ENCODE measurements at places on chromosomes 5 and 9.

DNA sequence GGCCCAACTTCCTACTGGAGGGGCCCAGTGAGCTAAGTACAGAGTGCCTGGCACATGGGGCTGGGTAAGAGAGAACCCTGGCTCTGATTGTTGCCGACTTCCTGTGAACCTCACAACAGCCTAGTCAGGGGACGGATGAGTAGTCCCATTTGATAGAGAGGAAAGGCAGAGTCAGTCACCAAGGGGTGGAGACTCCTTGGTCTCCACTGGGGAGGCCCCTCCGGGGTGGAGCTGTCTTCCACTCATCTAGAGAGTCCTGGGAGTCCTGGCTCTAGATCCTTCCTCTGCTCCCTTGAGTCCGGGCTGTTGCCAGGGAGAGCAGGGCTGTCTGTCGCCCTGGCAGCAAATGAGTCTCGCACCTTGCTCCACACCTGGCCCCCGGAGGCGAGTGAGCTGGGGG is 8.0 kb downstream of the GRK6 start:
- no peak for DNase-seq

GRCh38 chr9:18137815-18138214 is 336.1 kb upstream of the ADAMTSL1 start:
- DNase-seq: no peak

- no peak for DNase-seq
Measured at GRCh38 chr5:39570403-39571027, 145.7 kb upstream of the DAB2 start.

DNA sequence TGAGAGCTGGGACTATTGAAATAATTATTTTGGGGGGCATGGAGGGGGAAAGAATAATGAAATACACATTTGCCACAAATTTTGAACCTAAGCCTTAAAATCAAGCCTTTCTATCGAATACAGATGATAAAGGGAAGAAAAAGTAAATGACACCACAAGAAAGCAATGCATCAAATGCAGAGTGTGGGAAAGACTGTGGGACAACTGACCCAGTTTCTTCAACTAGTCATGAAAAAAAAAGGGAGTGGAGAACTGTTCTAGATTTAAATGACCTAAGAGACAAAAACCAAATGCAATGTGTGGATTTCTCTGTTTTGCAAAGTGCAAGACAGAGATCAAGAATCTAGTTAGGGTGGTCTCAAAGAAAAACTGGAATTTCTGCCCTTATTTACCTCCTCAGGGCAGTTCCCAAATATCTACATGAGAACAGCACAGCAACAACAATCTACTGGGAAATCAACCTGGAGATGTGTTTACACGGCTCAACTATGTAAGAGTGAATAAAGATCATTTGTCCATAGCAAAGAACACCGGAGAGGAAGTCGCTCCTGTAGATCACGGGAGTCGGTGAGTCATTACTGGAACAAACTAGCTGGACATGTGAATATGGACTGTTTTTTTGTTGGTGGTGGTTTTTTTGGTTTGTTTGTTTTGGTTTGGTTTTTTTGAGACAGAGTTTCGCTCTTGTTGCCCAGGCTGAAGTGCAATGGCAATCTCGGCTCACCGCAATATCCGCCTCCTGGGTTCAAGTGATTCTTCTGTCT is 145.9 kb downstream of the DROSHA start:
- DNase-seq: no peak

- DNase-seq: no peak
Measured at GRCh38 chr5:168612996-168613395, 33.8 kb upstream of the PANK3 start.

DNA sequence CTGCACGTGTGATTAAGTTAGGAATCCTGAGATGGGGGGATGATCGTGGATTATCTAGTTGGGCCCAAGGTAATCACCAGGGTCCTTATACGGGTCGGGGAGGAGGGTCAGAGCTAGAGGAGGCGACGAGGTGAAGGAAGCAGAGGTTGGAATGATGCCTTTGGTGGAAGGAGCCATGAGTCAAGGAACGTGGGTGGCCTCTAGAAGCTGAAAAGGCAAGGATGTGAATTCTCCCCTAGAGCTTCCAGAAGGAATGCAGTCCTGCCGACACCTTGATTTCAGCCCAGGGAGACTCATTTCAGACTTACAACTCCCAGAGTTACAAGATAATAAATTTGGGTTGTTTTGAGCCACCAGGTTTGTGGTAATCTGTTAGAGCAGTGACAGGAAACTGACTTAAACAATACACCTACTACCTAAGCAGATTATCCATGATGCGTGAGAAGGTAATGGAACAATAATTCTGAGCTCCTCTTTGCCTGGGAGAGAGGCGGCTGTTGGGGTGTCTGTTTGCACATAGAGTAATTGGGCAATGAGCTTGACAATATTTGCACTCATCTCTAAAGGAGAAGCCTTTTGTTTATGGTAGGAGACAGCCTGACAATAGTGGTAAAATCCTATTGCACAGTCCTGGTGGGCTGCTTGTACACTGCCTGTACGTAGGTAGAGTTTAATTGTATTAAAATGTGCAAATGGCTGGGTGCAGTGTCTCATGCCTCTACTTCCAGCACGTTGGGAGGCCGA is 129.3 kb upstream of the IER5L start:
- DNase-seq: no peak

DNA sequence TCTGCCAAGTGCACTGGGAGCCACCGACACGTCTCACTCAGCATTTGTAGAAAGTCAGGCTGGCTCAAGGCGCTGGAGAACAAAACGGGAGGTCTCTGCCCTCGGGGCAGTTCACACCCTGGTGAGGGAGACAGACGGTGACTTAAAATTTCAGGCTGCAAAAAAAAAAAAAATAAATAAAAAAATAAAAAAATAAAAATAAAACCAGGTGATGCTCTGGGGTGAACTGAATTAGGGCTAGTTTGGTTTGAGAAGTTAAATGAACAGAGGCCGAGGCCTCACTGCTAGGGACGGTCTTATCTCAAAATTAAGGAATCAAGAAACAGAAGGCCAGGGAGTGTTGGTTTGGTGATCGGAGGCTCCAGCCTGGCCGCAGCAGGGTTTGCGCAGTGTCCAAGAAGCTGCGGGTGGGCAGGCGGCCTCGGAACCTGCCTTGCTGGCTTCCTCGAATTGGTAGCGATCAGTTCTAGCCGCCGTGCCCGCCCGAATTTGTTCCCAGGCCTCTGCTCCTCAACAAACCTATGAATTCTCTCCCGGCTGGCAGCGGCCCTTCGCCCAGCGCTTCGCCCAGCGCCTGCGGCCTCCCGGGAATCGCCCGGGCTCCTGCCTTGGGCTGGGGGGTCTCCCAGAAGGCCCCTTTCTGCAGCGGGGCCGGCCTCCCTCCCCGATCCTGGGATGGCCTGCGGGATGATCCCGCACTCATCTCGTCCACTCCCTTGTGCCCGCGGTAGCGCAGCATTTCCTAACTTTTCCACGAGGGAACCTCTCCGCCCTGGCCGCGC is 1.5 kb downstream of the NKX2-5 start:
- no peak for DNase-seq

GRCh38 chr9:17793713-17794622 is 215.1 kb downstream of the SH3GL2 start:
- no peak for DNase-seq

DNA sequence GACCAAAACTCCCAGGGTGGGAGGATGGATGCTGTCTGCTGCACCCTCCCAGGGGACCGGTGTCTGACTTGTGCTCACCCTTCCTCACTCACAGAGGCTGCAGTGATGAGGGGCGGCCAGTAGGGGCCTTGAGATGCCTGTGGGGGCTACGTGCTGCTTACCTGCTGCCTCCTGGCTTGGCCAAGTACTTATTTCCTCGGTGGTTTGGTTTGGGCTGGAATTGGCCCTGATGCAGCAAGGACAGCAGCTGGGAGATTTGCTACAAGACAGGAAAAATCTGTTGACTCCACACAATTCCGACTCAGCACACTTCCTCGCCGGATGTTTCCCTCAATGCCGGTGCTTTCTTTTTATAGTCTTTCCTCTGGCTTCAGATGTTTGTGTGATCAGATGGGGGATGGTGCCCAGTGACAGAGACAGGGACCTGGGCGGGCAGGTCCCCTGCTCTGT is 6.6 kb downstream of the PCDH12 start:
- DNase-seq: no peak

DNA sequence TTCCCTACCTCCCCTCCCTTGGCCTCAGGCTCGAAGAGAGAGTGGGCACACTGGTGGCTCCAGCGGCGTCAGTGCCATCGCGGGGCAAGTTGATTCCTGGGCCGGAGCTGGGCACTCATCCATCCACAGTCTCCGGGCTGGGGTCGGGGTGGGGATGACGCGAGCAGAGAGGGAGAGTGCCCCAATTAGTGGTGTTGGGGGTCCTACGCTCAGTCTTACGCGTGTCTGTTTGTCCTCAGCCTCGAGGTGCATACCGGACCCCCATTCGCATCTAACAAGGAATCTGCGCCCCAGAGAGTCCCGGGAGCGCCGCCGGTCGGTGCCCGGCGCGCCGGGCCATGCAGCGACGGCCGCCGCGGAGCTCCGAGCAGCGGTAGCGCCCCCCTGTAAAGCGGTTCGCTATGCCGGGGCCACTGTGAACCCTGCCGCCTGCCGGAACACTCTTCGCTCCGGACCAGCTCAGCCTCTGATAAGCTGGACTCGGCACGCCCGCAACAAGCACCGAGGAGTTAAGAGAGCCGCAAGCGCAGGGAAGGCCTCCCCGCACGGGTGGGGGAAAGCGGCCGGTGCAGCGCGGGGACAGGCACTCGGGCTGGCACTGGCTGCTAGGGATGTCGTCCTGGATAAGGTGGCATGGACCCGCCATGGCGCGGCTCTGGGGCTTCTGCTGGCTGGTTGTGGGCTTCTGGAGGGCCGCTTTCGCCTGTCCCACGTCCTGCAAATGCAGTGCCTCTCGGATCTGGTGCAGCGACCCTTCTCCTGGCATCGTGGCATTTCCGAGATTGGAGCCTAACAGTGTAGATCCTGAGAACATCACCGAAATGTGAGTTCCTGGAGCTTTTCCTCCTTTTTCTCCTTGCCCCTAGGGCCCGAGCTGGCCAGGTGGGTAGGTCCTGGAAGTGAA is 861 bp downstream of the NTRK2 start:
- DNase-seq: no peak

Data from activated B cell treated with CpG ODN at 0.5 μM for 24 hours (primary cell).